ENCODE measurements at places on chromosomes 1 and 21.

DNA sequence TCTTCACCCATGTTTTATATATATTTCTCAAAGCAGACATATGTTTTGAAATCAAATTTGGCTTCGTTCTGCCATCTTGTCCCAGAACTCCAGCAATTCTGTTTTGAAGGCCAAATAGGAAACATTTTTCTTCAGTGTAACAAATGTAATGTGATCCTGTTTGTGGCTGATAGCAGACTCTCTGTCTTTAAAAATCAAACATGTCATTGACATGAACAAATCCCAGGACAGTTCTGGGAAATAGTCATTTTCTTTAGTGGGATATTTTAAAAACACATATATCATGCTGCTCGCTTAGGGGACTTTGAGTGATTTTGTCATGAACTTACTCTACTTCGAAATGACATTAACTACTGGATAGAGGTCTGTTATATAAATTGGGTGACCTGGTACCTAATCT, 51.4 kb downstream of the HMCN1 start:
- DNase-seq, result no peak

- no peak for DNase-seq
Measured at GRCh38 chr1:185956881-185957280, 222.7 kb downstream of the HMCN1 start.

DNA sequence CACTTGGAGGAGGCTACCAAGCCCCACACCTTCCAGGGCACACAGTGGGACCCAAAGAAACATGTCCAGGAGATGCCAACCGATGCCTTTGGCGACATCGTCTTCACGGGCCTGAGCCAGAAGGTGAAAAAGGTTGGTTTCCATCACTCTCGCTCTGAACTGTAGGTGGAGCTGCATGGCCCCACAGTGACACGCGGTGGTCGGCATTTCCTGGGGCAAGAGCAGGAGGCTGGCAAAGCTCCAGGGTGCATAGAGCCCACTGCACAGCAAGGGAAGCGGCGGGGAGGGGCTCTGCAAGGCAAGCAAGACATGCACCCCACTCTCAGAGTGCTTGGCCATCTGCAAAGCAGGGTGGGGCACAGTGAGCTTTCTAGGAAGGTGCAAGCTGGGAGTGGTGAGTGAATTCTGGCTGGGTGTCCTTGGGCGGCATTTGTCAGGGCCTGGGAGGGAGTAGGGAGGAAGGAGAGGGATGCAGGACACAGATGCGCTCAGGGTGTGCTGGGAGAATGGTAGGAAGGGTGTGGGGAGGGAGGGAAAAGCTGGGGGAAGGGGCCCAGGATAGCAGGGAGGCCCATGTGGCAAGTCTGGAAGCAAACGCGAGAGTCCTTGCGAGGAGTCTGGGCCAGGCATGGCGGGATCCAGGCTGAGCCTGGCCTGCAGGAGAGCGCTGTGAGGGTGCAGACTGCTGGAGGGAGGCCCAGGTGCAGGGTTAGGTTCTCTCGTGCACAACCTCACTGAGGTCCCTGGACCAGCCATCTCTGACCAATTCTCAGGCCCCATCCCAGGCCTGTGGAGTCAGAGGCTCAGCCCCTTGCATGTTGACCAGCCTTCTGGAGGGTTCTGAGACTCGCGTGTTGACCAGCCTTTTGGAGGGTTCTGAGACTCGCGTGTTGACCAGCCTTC, 11.0 kb downstream of the TRPM2 start:
- DNase-seq, result no peak

DNA sequence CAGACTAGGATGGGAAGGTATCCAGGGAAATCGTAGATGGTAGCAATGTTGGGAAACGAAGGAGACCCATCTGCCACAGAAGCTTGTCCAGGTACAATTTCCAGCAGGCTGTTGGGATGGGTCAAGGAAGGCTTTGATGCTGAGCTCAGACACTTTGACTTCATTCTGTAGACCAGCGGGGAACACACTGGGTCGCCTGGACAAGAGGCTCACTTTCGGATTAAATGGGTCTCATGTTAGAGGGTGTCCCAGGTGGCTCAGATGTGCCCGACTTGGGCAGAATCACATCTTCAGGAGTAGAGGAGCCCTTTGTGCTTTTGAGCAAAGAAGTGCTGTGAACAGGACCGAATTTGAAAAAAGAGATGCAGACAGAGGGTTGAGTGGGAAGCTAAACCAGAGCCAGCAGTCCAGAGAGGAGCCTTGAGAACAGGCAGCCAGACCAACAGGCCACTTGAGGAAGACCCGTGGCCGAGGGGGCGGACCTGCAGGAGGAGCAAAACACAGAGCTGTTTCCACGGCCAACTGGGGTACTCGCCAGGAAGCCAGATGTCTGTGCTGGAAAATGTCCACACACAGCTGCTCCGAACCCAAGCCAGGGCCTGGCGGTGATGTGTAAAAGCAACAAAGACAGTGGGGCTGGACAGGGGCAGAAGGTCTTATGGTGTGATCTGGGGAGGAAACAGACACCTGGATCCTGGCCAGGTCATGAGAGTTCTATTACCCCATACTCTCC, 146.9 kb downstream of the AJAP1 start:
- no peak for DNase-seq

DNA sequence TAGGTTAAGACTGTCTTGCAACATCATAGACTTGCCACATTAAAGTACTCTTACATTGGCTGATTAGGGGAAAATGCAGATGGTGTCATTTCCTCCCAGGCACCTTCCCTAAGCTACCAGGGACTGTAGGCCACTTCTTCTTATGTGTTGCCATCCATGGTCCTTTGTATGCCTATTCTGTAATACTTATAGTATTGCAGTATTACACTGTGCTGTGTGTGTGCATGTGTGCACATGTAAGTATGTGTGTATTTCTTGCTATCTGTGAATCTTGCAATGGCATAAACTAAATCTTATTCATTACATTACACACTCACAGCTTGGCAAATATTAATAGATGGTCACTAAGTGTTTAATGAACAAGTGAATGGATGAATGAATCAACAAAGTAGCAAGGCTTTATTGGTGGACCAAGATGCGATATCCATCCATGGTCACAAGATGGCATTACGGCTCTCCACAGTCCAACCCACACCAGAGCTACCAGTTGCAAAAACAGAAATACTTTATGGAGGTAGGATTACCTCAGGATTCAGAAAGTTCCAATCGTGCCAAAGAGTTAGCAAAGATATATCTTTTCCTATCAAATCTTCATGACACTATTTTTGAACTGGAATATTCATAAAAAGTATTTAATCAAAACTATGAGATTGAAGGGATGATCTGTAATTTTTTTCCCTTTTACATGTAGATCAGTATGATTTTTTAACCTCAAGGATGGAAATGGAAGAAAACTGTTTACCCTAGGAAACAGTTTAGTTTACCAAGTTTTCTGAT, 160.2 kb downstream of the DENND1B start:
- DNase-seq, result peak; percentile 50

DNA sequence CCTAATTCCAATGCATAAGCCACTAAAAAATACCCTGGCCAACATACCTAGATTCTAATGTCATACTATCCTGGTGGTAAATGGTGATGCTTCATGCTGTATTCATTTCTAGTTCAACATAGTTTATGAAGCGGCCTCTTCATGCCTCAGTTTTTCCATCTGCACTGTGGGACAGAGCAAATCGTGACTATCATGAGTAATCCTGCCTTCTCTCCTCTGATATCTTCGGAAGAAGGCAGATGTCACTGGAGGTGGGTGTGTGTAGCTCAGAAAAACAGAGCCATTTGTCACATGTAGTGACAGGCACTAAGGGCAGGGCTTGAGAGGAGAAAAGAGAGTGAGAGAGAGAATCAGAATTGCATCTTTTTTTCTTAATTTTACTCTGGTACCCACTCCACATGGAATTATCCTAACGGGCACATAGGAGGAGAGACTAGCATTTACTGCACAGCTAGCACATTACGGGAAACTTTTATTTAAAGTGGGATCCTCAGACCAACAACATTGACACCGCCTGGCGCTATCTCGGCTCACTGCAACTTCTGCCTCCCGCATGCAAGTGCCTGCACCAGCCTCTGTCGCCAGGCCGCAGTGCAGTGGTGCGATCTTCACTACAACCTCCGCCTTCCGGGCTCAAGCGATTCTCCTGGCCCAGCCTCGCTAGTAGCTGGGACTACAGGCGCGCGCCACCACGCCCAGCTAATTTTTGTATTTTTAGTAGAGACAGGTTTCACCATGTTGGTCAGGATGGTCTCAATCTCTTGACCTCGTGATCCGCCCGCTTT, 78.4 kb upstream of the KCNA3 start:
- DNase-seq, result no peak

DNA sequence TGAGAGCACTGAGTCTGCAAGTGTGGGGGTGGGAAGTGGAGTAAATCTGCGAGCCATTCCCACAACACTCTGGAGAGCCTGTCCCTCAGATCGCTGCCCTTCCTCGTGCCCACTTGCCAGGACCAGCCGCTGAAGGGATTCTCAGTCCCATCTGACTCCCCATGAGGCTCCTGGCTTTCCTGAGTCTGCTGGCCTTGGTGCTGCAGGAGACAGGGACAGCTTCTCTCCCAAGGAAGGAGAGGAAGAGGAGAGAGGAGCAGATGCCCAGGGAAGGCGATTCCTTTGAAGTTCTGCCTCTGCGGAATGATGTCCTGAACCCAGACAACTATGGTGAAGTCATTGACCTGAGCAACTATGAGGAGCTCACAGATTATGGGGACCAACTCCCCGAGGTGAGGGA, 1.9 kb downstream of the OPTC start:
- DNase-seq, result no peak

- DNase-seq, result no peak
Measured at GRCh38 chr1:178521241-178521640, 8.3 kb downstream of the TEX35 start.

DNA sequence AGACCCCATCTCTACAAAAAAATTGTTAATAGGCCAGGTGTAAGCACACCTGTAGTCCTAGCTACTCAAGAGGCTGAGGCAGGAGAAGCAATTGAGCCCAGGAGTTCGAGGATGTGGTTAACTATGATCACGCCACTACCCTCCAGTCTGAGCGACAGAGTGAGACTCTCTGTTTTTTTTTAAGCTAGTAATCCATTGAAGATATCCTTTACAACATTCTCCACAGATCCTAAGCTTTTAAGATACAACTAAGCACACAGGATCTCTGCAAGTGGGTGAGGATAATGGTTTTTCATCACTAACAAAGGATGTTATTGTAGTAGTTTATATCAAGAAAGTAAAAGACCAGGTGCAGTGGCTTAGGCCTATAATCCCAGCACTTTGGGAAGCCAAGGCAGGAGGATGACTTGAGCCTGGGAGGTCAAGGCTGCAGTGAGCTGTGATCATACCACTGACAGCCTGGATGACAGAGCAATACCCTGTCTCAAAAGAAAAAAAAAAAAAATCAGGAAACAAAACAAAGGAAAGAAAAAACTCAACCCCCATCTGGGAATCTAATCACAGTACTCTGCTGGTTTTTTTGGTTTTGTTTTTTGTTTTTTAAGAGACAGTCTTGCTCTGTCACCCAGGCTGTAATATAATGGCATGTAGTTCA, 166.1 kb downstream of the RERE start:
- DNase-seq, result no peak

DNA sequence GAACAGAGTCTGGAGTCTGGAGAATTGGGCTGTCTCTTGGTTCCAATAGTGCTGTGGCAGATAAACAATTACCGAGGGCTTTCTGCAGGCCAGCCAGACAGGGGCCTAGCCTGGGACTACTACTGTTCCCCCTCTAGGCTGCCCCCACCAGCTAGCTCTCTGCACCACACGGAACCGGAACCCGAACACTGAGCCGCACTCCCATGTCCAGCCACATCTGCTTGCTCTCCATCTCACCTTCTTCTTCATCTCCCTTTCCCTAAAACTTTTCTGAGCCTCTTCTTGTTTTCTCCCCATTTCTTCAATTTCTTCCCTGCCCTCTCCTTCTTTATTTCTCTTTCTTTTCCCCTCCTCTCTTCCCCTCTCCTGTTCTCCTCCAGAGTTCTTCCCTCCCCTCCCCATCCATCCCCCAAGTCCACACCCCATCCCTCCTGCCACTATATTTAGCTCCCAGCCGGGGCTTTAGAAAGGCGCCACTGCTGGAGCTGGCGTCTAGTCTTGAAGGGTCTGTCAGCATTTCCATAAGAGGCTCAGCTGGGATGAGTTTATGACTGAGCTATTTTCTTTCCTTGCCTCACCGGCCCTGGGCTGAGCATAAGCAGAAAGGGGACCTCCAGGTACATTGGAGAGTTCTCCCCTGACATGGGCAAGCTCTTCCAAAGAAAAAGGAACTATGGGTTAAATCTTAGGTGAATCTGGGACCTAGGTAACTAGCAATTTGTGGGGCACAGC, 25.7 kb upstream of the ATP2B4 start:
- DNase-seq, result no peak

DNA sequence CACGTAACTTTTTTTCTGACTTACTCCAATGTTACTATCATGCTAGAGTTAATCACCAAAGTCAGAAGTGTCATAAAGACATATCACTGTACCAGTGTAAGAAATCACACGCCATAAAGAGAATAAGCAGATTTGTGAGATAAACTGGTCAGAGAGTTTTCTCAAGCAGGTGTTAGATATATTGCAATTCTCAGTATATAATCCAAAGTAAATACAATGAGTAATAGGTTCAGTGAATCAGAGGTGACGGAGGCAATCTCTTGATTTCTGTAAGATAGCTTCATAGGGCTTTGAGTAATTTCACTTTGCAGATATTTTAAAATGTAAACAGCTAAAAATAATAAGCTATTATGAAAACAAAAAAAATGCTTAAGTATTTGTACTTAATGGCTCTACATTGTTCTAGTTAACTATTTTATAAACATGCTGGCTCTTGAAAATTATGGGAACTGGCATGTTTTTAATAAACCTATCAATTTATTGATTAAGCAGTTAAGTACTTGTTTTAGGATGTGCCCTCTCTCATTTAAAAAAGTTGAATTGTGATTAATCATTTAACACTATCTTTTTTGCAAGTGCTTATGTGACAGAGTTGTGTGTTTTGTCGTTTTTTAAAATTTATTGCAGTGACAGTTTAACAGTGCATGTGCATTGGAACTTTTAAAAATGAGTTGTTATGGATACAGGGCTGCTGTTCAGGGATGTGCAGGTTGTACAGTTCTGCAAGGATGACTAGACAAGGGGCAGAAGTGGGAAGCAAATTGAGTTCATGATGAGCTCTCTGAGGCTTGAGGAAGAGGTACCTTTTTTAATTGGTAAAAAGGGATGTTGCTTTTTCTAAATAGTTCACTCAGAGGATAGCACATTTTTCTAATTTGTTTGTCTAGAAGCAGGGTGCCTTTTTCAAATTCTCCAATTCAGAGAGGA, 119.1 kb downstream of the USP25 start:
- peak; percentile 54 for DNase-seq

GRCh38 chr1:213997038-213997771, 9.4 kb downstream of the PROX1 start:
- DNase-seq, result no peak

- DNase-seq, result no peak
Measured at GRCh38 chr1:97989094-97989680, 68.4 kb upstream of the DPYD start.

GRCh38 chr1:234589854-234590620, 19.9 kb downstream of the IRF2BP2 start:
- DNase-seq, result no peak

- no peak for DNase-seq
Measured at GRCh38 chr1:72285074-72285425, 2.7 kb upstream of the NEGR1 start.
